ENCODE measurements at places on chromosomes 5 and 9.
A peak's percentile ranks its signal among the peaks of the same experiment; 100 is the strongest.

GRCh38 chr5:74765201-74765600 lies 1.7 kb downstream of the GFM2 start:
- no peak for DNase-seq

DNA sequence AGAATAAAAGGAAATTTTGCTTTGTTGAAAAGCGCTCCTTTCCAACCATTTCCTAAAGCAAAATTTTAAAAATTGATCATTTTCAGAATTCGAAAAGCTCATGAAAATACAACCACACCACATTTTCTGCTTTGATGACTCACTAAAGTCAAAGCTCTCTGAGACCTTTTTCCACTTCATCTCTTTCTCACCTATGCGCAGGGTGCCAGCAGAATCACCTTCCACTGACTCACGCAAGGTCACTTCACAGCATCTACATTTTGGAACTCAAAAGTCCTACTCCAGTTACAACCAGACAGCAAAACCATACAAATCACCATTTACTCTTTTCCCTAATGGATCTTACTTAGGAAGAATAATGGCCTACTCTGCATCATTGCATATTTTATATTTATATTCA lies 106.2 kb downstream of the MAP1B start:
- DNase-seq = no peak

- DNase-seq = no peak
Measured at GRCh38 chr9:135582966-135583687, 21.6 kb downstream of the PAEP start.

- no peak for DNase-seq
Measured at GRCh38 chr5:143678148-143678905, 133.6 kb upstream of the HMHB1 start.

GRCh38 chr9:131667576-131667975 lies 72.3 kb downstream of the RAPGEF1 start:
- no peak for DNase-seq

- no peak for DNase-seq
Measured at GRCh38 chr5:142287973-142288313, 36.9 kb downstream of the SPRY4 start.

DNA sequence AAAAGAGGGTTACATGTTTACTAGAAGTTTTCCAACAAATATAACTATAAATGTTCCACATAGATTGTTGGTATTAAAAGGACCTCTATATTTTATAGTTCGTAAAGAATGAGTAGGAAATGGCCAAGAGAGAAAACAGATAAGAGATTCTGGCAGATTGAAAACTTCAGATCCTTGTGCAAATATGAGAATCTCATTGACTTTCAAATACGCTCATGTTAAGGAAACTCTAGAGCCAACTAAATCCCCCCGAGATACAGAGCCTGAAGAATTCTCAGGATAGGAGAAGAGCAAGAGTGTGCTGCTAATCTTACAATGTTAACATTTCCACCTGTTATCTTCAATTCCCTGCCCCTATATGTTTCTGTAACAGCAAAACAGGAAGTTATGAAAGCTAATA lies 159.0 kb upstream of the OR13F1 start:
- no peak for DNase-seq

DNA sequence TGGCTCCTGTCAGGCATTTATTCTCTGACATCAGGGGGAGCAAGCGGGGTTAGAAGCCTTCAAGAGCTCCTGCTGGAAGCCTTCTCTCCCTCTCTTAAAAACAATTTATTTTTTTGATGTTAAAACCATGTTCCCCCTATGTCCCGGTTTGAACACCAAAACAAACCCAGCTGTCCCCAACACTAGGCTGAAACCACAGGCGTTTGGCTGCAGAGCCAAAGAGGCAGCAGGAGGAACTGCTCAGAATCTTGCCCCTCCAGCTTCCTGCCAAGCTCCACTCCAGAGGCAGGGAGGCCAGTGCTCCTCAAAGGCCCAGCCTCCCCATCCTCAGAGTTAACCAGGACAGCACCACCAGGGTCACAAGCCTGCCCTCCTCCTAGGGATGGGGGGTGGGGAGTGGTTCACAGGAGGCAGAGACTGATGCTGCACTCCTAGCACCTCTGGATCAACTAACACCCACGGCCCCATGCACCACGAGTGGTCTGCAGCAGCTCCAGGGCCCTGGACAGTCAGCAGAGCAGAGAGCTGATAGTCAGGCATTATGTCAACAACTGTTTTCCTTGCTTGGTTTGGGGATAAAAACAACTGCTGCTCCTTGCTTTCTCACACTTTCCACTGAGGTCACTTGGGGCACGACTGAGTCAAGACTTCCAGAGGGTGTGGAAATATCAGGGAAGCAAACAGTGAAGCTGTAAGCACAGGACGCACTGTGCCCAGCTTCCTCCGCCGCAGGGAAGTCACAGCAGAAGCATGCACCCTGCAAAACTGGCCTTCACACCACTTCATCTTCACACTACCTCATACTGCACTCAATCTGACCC lies 96.5 kb upstream of the ADRA1B start:
- no peak for DNase-seq

DNA sequence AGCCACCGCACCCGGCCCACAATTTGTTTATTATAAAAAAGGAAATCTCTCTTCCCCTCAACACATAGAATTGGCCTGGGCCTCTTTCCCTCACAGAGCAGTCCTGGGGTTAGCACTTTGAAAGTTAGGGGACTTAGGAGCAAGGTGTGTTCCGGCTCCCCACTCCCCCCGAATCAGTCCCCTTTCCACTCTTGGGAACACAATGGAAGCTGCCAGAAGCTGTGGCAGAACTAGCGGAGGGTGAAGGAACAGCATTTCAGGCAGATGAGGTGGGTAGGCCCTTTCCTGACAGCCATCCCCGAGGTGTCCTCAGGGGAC lies 16.4 kb upstream of the C5orf47 start:
- DNase-seq = no peak

DNA sequence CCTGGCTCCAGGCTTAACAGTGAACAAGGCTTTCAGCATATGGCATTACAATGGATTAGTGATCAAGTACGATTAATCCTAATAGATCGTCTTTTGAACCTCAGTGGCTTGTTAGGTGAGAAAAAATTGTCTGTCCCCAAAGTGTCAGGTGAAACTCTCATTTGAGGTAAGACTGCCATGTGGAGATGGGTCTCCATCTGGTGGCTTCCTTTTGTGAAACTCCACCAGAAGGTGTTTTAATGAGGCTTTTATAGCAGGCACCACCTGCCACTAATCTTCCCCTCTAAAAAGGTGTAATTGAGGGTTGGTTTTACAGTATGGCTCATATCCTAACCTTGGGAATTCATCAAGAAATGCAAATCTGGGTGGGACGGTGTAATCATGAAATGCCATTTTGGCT lies 471.1 kb upstream of the MPDZ start:
- DNase-seq = no peak

DNA sequence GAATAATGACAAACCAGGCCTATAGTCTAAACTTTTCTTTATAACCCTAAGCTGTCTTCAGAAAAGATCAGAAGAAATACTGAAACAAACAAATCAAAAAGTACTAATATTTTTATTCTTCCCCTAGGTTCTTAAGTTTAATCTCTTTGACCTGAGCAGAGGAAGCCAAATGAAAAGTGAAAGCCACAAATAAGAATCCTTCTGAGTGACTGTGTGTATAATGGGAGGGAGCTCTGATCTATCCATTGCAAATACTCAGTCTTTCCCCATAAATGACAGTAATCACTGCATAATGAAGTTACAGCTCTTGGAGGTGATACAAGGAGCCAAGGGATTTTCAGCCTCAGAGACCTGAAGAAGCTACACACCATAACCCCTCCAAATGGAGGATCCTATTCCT lies 126.9 kb upstream of the ATP10B start:
- DNase-seq = no peak

GRCh38 chr5:141623611-141624010 lies 4.8 kb upstream of the DIAPH1 start:
- no peak for DNase-seq

DNA sequence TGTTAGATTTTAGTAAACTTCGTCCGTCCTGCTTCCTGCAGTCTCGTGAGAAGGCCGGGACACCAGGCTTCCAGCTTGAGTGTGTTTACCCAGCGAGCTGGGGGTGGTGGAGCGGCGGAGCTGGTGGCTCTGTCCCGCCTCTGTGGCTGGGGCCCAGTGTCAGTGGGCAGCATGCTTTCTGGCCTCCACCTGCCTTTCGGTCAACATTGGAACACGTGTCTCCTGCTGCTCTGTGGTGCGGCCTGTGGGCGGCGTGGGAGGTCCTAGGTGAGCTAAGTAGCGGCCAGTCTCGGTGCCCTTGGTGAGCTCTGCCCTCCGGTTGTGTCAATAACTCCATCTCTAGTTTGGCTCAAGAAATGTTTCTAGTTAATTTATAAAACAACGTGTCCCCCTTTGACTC lies 125.9 kb downstream of the GADD45G start:
- no peak for DNase-seq

- DNase-seq = peak; percentile 53
Measured at GRCh38 chr9:124975131-124975530, 34.2 kb upstream of the GOLGA1 start.

GRCh38 chr9:16515879-16516301 lies 354.6 kb downstream of the BNC2 start:
- peak; percentile 79 for DNase-seq

- DNase-seq = no peak
Measured at GRCh38 chr9:87063246-87063645, 115.9 kb upstream of the GAS1 start.

- no peak for DNase-seq
Measured at GRCh38 chr5:573976-574375, 38.2 kb upstream of the CEP72 start.

- DNase-seq = no peak
Measured at GRCh38 chr9:105188746-105189145, 55.7 kb upstream of the SLC44A1 start.

DNA sequence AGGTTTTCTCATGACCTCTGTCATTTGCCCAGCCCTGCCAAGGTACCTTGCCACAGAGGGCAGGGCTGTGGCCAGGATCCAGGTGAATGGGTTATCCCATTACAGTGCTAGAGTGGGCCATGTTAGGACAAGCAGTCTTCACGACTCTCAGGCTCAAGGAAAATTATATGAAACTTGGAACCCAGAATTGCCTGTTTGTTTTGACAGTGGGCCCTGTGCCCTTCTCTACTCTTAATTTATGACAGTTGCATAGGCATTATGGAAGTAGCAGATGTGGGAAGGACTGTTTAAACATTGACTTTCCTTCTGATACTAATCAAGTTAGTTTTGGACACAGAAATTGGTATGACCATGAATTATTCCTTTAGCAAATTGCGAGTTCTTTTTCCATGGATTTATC lies 41.7 kb downstream of the ITGA2 start:
- DNase-seq = peak; percentile 49

DNA sequence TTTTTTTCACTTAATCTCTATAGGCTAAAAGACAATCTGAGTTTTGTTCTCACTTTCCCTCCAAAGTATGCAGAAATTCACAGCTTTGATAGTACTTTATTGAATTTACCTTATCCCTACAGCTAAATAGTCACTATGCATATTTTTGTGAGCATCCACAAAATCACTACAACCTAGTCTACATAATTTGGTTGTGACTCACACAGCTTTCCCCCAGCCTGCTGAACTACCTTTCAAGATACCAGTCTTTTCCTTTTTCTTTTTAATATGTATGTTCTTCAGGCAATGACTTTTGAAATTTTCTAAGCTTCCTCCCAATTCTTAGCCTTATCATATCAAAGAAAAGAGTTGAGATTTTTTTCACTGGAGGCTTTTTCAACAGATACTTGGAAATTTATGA lies 347.3 kb upstream of the CDH6 start:
- no peak for DNase-seq

DNA sequence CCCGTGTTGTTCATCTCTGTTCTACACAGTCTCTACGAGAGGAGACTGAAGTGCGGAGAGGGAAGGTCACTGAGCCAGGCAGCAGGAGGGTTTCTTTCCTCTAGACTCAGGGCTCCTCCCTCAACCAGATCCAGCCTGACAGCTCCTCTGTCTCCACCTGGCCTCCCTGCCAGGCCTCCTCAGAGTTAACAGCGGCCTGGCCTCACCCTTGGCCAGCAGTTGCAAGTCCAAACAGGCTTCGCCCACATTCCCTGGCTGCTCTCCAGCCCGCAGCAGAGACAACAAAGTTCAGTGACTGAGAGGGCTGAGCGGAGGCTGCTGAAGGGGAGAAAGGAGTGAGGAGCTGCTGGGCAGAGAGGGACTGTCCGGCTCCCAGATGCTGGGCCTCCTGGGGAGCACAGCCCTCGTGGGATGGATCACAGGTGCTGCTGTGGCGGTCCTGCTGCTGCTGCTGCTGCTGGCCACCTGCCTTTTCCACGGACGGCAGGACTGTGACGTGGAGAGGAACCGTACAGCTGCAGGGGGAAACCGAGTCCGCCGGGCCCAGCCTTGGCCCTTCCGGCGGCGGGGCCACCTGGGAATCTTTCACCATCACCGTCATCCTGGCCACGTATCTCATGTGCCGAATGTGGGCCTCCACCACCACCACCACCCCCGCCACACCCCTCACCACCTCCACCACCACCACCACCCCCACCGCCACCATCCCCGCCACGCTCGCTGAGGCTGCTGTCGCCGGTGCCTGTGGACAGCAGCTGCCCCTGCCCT lies at the start of gene HRCT1:
Gene HRCT1, plus strand, starts transcription at position 291 of the 768 bp plus-strand sequence. Its CDS starts 86 bp downstream, at position 377.
- peak; percentile 89 for DNase-seq

DNA sequence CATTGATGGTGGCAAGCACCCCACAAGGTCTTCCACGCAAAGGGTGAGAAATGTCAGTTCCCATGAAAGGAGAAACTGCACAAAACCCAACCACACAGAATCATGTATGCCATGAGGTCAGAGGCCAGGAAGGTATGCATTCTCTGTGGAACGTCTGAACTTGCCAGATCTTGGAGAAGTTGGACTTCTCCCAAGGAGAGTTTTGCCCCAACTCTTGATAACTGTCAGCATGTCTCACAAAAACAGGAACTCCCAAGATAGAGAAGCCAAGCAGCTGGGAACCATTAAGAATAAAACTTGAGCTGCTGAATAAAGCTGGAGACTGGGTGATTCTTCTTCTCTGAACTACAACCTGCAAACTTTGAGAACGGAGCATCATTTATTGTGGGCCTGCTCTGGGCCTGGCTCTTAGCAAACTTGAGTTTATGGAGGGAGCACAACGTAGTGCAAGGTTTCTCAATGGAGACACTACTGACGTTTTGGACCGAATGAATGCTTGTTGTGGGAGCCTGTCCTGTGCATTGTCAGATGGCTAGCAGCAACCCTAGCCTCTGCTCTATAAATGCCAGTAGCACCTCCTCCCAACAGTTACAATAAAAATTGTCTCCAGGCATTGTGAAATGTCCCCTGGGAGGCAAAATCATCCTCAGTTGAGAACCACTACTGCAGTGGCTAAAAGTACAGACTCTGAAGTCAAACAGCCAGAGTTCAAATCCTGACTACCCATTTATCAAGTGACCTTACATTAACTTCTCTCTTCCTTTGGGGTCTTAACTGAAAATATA lies 193.5 kb downstream of the ACTL7B start:
- DNase-seq = no peak

- no peak for DNase-seq
Measured at GRCh38 chr9:137544176-137544760, 5.9 kb downstream of the PNPLA7 start.
